ENCODE measurements at places on chromosomes 2 and 18.
A peak's percentile ranks its signal among the peaks of the same experiment; 100 is the strongest.

DNA sequence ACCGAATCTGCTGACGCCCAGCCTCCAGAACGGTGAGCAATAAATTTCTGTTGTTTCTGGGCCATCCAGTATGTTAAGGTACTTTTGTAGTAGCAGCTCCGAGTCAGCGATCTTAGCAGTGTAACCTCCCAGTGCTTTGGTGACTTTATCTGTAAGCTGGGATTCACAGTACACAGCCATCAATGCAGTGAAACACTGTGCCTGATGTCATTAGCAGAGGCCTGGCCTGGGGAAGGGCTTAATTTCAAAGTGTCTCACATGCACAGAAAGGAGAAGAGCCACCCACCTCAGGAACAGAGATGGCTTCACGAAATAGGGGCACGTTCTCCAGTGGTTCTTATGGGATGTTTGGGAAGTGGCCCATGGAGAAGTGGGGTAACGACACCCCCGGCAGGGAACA, 281.2 kb downstream of the PHLPP1 start:
- DNase-seq: no peak

DNA sequence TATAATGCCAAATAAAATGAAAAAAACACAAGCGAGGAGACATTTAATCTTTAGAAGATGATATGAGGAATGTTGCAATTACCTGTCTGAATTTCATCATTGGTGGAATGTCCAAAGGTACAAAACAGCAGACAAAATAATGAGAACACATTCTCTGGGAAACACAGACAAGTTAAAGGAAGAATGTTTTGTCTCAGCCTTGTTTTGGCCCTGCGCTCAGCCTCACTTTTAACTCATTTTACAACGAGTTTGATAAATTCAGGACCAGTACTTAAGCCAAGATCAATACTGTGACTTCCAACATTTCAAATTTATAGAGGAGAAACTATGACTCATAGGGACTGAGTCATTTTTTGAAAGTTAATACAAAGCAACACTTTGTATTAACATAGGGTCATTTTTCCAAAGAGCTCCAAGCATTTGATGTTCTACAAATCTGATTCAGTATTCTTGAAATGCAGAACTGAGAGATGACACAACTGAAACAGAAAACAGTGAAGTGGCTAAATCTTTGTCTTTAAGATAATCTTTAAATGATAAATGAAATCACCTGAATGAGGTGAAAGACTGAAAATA, 833.2 kb upstream of the CHAC2 start:
- no peak for DNase-seq

- DNase-seq: no peak
Observed at GRCh38 chr18:58953627-58954026, 89.0 kb downstream of the ZNF532 start.

DNA sequence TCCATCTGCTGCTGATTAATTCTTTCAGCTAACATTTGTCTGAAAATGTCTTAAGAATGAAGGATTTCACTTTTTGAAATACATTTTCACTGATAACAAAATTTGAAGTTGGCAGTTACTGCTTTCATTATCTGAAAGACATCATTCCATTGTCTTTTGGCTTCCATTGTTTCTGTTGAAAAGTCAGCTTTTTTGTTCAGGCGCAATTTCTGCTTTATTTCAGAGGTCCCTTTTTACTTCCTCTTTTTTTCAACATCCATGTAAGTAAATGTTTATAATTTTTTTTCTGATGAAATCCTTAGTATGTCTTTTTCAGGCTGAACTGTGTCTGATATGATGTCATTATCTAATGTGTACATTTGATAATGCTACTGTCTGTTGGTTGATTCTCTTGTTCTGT, 184.2 kb downstream of the RND3 start:
- DNase-seq: peak; percentile 95

DNA sequence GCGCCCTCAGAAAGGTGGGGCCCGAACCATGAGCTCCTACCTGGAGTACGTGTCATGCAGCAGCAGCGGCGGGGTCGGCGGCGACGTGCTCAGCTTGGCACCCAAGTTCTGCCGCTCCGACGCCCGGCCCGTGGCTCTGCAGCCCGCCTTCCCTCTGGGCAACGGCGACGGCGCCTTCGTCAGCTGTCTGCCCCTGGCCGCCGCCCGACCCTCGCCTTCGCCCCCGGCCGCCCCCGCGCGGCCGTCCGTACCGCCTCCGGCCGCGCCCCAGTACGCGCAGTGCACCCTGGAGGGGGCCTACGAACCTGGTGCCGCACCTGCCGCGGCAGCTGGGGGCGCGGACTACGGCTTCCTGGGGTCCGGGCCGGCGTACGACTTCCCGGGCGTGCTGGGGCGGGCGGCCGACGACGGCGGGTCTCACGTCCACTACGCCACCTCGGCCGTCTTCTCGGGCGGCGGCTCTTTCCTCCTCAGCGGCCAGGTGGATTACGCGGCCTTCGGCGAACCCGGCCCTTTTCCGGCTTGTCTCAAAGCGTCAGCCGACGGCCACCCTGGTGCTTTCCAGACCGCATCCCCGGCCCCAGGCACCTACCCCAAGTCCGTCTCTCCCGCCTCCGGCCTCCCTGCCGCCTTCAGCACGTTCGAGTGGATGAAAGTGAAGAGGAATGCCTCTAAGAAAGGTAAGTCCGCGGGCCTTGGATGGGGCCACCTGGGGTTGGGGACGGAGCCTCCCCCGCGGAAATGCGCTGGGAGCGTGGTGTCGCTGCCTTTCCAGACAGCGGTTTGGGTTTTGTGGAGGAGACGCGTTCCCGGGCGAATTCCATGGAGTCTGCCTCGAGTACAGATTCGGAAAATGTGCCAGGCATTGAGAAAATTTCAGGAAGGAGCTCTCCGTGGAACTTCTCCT, 559 bp downstream of the HOXD1 start:
- DNase-seq: no peak

- DNase-seq: no peak
Observed at GRCh38 chr2:128315122-128315828, 3.4 kb downstream of the HS6ST1 start.

- DNase-seq: no peak
Observed at GRCh38 chr18:26875040-26875654, 9.6 kb upstream of the AQP4 start.

- DNase-seq: no peak
Observed at GRCh38 chr2:36389577-36389976, 34.0 kb downstream of the CRIM1 start.

GRCh38 chr2:179024445-179024844, 25.5 kb downstream of the CCDC141 start:
- peak; percentile 56 for DNase-seq

GRCh38 chr2:20190876-20191713, 33.8 kb downstream of the SDC1 start:
- peak; percentile 48 for DNase-seq

- no peak for DNase-seq
Observed at GRCh38 chr18:48219810-48220499, 189.2 kb downstream of the ZBTB7C start.

DNA sequence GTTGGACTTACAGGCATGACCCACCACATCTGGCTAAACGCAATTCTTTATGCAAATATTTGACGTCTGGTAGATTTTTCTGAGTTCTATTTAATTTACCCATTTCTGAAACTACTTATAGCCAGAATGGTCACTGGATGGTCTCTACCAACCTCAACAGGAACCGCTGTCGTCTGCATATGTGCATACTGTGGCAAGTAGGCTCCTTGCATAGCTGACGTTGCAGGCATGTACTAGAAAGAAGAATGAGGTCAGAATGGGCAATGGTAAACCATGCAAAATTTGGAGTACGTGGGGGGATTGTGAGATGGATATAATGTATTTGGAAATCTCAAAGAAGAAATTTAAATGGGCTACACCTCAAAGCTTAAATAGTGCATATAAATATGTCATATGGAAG, 77.1 kb upstream of the ITGB6 start:
- DNase-seq: no peak

GRCh38 chr2:23524261-23524706, 139.3 kb downstream of the KLHL29 start:
- DNase-seq: no peak

DNA sequence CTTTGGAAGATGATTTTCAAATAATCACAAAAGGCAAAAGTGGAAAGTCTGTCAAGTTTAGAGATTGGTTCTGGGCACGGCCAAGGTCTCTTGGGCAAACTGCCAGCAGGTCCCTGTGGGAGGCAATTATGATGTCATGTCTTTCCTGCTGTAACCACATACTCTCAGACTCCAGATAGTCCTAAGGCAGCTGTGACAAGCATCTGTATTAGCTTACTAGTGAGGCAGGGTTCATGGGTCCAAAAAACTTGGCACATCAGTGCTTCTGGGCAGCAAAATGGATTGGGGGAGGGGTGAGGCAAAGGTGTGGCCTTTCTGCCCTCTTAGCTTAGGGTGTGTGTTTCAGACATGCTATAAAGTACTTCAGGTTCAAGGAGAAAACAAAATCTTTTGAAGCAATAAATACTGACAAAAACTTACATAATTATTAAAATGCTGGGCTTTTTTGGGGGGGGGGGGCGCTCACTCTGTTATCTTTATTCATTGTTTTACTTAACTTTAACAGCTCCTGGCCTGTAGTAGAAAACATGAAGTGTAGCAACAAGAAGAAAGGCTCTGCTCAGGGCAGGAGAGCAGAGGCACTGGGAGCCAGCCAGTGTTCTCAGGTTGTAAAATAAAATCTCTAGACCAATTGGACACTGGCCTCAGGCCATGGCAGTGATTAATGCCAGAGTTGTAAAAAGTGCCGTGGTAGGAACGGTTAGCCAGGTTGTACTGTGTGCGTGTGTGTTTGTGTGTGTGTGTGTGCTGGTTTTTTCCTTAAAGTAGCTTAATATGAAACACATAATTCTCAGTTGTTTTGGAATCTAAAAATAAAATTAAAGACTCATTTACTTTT, 14.3 kb upstream of the TANC1 start:
- peak; percentile 91 for DNase-seq

DNA sequence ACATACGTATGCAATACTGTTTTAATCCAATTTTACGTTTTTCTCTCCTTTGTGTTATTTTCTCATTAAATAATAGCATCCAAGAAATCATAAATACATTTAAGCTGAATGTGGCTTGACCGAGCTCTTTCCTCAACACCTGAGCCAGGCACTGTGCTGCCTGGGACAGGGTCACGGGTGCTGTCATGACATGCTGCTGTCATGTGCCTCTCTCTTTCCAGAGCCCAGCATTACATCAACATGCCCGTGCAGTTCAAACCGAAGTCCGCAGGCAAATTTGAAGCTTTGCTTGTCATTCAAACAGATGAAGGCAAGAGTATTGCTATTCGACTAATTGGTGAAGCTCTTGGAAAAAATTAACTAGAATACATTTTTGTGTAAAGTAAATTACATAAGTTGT, 94.1 kb upstream of the LDLRAD4 start:
- no peak for DNase-seq

- DNase-seq: peak; percentile 72
Observed at GRCh38 chr2:16281451-16282335, 341.3 kb downstream of the MYCN start.

GRCh38 chr2:126431136-126431535, 224.8 kb upstream of the GYPC start:
- no peak for DNase-seq

GRCh38 chr2:64491426-64491825, 32.7 kb upstream of the AFTPH start:
- DNase-seq: no peak

- no peak for DNase-seq
Observed at GRCh38 chr2:140550821-140551220, 1580.0 kb downstream of the LRP1B start.

- no peak for DNase-seq
Observed at GRCh38 chr18:11944252-11944651, 36.1 kb upstream of the MPPE1 start.

- no peak for DNase-seq
Observed at GRCh38 chr2:11870584-11870983, 124.2 kb downstream of the LPIN1 start.

DNA sequence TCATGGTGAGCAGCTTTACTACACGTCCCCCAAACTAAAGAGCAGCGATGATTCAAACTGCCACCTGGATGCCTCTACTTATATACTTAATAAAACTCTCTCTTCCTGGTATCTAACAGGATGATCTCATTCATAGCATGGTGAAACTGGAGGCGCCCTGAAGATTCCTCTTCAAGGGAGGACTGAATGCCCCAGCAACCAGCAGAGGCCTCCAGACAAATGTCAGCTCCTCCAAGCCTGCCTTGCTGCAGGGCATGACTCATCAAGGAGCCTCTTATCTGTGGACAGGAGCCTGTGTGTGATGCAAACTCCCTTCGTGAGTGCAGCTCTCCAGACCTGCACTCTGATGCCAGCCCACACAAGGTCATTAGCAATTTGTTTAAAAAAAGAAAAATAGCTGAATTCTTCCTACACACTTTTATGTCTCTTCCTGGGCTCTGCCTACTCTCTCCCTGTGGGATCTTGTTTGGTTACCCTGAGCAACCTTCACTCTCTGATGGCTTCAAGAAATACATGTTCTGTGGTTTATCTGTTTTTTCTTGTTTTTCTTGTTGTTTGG, 30.2 kb downstream of the LONRF2 start:
- DNase-seq: peak; percentile 81

- no peak for DNase-seq
Observed at GRCh38 chr18:21265971-21266673, 24.1 kb downstream of the GREB1L start.

DNA sequence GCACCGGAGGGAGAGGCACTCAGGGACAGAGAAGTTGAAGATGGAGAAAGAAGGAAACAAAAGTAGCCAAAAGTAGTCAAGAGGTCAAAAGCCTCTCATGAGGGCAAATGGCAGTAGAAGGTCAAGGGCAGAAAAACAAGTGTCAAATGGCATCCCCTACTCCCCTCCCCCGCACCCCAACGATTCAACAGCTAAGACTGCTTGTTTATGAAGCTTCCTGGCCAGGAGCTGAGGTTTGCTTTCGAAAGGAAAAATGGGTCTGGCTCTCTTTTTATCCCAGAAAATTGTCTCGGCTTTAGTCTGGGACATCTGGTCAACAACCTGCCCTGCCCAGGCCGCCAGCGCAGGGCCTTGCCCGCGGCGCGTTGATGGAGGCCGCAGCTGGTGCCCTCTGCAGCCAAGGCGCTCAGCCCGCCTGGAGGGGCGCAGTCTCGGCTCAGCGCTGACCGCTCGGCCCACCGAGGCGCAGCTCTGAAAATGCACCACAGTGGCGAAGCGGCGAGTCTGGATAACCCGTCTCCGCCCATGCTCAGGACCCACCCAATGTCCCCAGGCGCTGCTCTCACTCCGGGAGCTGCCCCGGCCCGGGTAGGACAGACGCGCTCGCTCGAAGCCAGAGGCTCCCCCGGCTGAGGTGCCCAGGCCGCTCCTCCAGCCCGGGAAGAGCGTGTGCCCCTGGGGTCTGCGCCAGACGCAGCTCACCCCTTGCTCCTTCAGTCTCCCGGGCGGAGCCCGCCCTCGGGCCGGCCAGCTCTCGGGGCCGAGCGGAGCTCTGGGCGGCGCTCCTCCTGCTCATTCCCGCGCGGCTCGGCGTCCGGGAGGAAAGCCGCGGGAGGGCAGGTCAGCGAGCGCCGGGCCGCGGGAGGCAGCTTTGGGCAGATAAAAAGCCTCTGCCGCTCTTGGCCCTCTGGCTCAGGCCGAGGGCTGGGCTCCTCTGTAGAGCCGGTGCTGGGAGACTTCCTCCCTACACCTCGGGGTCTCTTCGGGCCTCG, 1.8 kb upstream of the TBR1 start:
- peak; percentile 57 for DNase-seq

All from Kasumi-1 (cell line).